GDM1 (cell line): ENCODE measurements at places on chromosomes 5 and 9.

GRCh38 chr9:129072171-129072570 is 8.7 kb upstream of the DOLPP1 start:
- no peak for DNase-seq

GRCh38 chr9:98247831-98248657 is 7.4 kb downstream of the TBC1D2 start:
- DNase-seq: no peak

- no peak for DNase-seq
Measured at GRCh38 chr9:134548185-134548584, 93.4 kb upstream of the COL5A1 start.

- DNase-seq: no peak
Measured at GRCh38 chr5:173923218-173924095, 35.3 kb downstream of the CPEB4 start.

DNA sequence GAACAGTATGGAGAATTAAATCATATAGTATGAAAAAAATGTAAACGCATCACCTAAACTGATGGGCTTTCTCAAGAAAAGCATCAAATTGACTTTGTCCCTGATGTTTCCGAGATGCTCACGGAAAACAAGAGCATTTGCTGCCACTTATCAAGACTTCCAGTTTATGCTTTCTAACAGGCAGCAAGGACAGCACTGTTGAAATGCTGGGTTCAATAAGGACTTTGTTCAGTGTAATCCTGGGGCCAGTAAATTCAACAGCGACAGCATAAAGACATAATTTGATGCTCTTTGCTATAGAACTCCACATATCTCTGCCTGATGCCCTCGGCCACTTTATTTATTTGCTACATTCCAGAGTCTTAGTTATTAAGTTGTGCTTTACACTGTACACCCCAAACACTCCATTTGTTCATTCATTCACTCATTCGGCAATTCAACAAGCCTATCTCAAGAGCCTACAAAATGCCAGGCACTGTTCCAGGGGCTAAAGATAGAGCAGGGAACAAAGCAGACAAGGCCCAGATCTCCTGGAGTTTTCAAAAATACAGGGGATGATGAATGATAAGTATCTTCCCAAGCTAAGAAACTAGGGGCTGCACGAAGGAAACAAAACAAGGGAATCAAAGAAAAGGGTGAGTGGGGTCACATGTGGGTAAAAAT is 294.6 kb downstream of the ZNF608 start:
- no peak for DNase-seq

- DNase-seq: no peak
Measured at GRCh38 chr5:113789769-113790168, 276.3 kb downstream of the YTHDC2 start.

DNA sequence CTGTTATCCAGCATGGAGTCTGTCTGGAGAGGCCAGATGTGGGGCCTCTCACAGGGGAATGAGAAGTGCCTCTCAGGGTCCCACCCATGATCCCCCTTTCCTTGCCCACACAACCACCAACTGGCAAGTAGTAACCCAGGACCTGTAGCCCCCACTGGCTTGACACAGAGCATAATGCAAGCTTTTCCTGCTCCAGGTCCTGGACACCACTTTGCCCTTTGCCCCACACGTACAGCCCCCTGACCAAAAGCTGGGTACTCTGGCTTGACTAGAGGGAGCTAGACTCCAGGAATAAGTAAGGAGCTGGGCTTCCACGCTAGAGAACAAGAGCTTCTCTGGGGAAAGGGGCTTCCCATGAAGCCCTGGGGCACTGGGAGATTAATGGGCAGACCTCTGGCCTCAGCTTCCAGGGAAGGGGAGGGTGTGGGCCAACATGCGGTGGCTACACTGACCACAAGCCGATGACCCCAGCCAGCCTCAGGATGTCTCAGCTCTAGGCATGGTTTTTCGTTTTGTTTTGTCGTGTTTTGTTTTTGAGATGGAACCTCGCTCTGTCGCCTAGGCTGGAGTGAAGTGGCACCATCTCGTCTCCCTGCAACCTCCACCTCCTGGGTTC is 109.5 kb downstream of the C9orf50 start:
- DNase-seq: no peak

- no peak for DNase-seq
Measured at GRCh38 chr5:4189317-4189716, 593.7 kb downstream of the IRX1 start.

- DNase-seq: no peak
Measured at GRCh38 chr9:111668026-111668573, 6.7 kb downstream of the GNG10 start.

DNA sequence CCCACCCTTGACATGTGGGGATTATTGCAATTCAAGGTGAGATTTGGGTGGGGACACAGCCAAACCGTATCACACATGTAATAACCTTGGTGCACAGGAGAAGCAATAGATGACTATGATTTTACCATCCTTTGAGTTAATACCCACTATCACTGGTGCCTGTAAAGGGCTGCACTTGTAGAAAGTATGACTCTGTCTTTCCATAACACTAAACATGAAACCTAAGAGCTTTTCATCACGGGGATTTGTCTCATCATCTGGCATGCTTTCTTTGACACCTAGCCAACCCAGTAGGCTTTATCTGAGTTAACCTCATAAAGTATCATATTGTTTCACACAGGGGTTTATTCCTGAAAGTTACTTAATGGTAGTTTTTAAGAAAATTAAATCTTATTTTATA is 188.9 kb upstream of the TNC start:
- DNase-seq: no peak

DNA sequence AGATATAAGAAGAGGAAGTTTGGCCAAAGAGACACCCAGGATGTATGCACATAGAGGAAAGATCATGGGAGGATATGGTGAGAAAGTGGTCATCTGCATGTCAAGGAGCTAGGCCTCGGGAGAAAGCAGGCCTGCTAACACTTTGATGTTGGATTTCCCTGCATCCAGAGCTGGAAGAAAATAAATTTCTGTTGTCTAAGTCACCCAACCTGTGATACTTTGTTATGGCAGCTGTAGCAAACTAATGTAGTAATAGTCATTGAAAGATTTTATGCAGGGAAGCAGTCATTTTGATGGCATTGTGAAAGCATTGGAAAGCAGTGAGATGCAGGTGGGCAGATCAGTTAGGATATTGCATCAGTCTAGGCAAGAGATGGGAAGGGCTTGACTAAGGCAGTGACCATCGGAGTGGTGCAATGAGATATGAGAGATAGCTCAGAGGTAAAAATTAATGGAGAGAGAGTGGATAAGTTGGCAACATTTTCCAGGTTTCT is 24.5 kb upstream of the FOCAD start:
- DNase-seq: no peak

DNA sequence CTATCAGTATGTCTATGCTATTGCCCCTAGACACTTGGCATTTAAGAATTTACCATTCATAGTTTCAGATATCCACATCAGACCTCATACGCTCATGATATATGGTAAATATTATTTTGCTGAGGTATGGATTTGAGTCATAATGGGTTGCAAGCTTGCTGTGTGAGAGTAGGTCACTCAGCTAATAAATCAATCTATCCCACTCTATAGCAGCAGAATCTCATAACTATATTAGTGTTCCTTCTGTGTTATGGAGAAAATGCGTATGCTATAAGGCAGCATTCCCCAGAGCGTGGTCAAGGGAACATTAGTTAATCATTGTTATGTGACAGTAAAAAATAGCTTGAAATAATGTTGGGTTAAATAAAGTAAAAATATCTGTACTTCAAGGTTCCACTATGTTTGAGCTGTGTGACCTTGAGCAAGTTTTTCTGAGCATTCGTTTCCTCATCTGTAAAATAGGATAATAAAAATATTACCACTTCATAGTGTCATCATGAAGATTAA is 7.7 kb downstream of the TRIM32 start:
- DNase-seq: no peak

DNA sequence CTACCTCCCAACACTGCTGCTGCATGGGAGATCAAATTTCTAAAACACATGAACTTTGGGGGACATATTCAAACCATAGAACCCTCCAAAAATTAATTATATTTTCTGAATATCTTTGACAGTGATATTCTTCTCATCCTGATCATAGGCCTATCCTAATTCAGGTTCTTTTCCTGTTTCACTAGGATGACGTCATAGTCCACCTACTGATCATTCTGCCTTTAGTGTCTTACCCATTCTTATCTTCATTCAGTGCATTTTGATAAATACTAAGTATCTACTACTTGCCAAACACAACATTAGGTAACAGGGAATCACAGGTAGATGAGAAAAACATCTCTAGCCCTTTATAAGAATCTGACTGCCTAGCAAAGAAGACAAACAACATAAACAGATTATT is 179.1 kb upstream of the PRLR start:
- no peak for DNase-seq
